ENCODE measurements at places on chromosomes 16 and 17.

GRCh38 chr17:13931800-13932460 lies 137.4 kb upstream of the COX10 start:
- peak; percentile 67 for DNase-seq

GRCh38 chr16:87390641-87391323 lies 1.4 kb upstream of the MAP1LC3B start:
- DNase-seq: no peak

GRCh38 chr16:67431775-67432505 lies 1.0 kb downstream of the HSD11B2 start:
- DNase-seq: no peak

DNA sequence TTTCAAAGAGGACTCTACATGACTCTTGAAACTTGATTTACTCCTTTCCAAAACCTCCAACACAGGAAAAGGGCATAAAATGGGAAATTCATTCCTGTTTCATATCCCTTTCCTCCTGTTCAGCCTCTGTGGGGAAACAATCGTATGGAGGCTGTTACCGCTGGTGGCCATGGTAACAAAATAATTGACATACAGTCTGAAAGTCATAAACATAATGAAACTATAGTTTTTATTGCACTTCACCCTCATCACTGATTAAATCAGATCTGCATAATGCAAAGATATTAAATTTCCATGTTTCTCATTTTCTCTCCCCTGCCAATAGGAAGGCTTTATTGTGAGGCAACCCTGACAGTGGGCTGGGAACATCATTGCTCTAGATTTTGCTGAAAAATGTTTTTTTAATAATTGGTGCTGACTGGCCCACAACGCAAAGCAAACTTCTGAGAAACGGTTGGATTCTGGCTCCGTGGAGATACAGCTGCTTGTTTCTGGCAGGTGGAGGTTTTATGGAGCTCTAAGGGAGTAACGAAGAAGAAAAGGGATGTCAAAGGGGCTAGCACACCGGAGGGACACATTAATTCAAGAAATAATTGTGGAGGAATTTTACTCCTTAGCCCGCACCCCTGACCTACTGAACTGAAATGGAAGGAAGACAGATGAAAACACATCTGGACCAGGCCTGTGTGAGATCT lies 154.2 kb upstream of the SHISA6 start:
- DNase-seq: no peak

DNA sequence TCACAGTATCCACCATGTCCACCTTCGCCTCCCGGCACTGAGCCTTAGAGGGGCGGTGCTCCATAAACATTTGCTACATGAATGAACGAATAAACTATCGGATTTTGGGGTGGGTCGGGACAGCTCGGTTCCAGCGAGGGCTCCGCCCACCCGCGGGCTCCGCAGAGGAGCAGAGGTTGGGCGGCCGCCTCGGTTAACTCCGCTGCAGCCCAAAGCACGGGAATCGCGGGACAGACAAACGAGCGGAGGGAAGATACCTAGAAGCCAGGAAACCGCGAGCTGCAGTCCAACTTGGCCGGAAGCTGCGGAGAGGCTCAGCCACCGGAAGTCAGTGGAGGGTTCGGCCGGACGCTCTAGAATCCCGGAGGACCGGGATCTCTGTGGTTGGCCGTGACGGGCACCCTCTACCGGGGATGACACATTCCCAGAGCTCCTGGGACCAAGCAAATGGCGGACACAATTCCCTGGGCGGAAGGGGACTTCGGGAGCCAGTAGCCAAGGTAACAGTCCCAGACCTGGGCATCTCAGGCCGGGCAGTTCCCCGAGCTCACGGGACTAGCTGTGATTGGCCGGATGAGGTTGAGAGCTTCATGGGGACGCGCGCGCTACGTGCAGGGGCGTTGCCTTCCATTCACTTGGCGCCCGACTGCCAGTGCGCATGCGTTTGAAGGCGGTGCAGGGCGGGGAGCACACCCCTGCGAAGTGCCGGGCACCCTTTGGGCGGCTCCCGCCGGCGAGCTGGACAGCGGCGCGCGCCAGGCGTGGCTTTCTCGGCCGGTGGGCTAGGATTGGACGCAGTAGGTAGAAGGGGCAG lies 489 bp upstream of the MAPK7 start:
- DNase-seq: peak; percentile 99

GRCh38 chr16:1734123-1734522 lies 28.1 kb downstream of the MAPK8IP3 start:
- DNase-seq: no peak
